ENCODE measurements at places on chromosomes 12 and 14.

GRCh38 chr12:10505620-10506019 is at the start of gene EIF2S3B:
TSS of gene EIF2S3B (plus strand) at chr12:10505890. CDS start at chr12:10505903, 13 bp downstream.
- DNase-seq = no peak

GRCh38 chr12:4603946-4604345 is 41.9 kb downstream of the DYRK4 start:
- no peak for DNase-seq

DNA sequence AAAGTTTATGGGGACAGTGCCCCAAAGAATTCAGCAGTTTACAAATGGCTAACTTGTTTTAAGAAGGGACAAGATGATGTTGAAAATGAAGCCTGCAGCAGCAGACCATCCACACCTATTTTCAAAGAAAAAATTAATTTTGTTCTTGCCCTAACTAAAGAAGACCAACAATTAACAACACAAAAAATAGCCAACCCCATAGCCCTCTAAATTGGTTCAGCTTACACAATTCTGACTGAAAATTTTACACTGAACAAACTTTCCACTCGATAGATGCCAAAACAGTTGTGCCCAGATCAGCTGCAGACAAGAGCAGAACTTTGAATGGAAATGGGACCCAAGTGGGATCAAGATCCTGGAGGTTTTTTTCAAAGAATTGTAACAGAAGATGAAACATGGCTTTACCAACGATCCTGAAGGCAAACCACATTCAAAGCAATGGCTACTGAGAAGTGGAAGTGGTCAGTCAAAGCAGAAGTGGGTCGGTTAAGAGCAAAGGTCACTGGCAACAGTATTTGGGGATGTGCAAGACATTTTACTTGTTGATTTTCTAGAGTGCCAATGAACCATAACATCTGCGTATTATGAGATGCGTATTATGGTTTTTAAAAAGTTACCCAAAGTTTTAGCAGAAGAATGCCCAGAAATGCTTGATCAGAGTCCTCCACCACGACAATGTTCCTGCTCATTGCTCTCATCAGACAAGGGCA is 30.0 kb downstream of the SLC39A9 start:
- DNase-seq = no peak

GRCh38 chr12:3559601-3560294 is 68.7 kb downstream of the PRMT8 start:
- DNase-seq = no peak

DNA sequence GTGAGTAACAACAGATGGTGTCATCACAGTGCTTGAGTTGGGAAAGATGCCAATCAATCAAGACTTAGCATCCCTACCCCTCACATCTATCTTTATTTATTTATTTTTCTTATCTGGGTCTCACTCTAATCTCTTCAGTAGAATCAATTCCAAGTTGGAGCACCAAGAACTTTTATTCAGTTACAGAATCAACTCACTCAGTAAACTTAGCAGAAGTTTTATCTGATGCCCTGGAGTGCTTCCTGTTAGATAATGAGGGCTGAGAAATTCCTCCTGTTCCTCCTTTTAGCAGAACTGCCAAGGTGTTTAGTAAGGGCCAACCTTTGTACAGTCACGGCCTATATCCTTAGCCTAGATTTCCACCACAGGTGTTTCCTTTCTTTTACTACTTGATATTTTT is 11.3 kb upstream of the SLC5A8 start:
- no peak for DNase-seq

GRCh38 chr12:121575952-121576625 is 4.7 kb downstream of the KDM2B start:
- DNase-seq = peak; percentile 78

DNA sequence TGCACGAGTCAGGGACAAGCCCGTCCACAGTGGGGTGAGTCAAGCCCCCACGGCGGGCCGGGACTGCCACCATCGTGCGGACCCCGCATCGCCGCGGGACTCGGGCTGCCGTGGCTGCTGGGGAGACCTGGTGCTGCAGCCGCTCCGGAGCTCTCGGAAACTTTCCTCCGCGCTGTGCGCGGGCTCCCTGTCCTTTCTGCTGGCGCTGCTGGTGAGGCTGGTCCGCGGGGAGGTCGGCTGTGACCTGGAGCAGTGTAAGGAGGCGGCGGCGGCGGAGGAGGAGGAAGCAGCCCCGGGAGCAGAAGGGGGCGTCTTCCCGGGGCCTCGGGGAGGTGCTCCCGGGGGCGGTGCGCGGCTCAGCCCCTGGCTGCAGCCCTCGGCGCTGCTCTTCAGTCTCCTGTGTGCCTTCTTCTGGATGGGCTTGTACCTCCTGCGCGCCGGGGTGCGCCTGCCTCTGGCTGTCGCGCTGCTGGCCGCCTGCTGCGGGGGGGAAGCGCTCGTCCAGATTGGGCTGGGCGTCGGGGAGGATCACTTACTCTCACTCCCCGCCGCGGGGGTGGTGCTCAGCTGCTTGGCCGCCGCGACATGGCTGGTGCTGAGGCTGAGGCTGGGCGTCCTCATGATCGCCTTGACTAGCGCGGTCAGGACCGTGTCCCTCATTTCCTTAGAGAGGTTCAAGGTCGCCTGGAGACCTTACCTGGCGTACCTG is 1.1 kb downstream of the PDE3A start:
- peak; percentile 75 for DNase-seq

- DNase-seq = no peak
Measured at GRCh38 chr12:100020370-100020769, 35.6 kb upstream of the ANKS1B start.

- peak; percentile 72 for DNase-seq
Measured at GRCh38 chr12:96263449-96263902, 69.3 kb downstream of the ELK3 start.

GRCh38 chr14:68527329-68527851 is 265.5 kb downstream of the ZFP36L1 start:
- no peak for DNase-seq

- DNase-seq = no peak
Measured at GRCh38 chr14:86310611-86311010, 780.7 kb downstream of the FLRT2 start.

DNA sequence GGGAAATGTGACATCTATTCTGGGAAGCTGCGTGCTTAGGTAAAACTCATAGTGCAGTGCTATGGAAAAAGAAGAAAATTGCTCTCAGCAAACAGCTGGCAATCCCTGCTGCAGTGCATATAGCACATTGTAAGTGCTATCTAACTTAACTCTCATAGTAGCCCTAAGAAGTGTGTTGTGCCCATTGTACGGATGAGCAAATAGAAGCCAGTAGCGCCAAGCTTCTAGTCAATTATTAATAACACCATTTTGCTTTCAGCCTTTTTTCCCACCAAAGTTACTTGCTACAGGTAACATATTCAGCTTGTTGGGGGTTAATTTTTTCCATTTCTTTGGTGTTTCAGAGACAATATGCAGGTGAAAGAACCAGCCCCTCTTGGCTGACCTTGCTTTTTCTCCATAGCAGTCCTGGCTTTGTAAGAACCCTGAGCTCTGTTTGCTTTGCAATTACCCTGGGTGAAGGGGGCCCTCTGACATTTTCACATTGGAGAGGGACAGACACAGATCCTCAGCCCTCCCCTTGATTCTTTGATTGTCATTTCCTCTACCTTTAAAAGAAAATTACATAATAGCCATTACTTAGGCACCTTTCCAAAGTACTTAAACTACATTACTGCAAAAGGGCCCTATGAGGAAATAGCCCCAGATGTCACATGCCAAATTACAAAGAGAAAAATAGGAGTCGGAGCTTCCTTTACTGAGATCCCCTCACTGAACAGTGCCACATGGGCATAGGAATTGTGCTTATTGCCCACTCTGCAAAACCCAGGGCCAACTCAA is 576.2 kb upstream of the TBX3 start:
- peak; percentile 76 for DNase-seq

GRCh38 chr12:40031965-40032364 is 73.9 kb downstream of the SLC2A13 start:
- no peak for DNase-seq

GRCh38 chr14:58740379-58740935 is 102.7 kb downstream of the DACT1 start:
- DNase-seq = peak; percentile 43

GRCh38 chr14:67853715-67854114 is 34.1 kb downstream of the RAD51B start:
- no peak for DNase-seq

DNA sequence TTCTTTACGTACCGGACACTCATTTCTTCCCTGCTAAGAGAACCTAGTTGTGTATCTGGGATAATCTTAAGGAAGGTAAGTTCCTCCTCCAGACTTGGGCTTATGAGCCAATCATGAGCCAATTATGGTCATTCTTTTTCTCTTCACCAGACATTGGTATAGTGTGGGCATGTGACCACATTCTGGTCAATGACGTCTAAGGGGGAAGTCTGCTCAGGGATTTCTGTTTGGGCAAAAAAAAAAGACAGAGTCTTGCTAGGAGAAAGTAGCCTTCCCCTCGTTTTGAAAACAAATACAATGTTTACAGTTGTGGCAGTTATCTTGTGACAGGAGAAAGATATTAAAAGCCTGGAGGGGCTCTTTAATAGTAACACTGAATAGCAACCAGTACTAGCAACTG is 20.1 kb upstream of the PLXNC1 start:
- no peak for DNase-seq

DNA sequence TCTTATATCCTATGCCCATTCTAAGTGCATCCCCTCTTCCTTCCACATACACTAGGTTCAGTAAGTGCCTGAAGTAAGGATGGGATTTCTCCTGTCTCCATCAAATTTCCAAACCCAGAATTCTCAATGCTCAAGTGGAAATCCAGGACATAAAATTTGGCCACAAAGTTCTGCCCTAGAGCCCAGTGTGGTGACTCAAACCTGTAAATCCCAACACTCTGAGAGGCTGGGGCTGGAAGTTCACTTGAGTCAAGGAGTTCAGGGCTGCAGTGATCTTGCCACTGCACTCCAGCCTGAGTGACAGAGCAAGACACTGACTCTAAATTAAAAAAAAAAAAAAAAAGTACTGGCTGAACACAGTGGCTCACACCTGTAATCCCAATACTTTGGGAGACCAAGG is 4.5 kb upstream of the ARF3 start:
- DNase-seq = no peak

DNA sequence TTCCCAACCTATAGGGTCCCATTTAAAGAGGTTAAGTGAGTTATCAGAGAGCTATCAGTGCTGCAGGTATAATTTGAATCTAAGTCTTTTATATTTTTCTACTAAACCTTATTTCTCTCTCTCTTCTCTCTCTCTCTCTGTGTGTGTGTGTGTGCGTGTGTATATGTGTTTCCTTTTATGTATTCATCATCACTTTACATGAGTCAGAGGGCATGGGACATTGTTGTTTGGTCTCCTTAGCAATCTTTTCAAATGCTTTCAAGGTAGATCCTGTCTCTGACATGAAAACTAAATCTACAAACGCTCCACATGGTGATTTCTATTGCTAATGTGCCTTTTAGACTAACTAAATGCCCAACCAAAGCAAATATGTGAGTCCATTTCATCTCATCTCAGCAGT is 459.7 kb downstream of the BTG1 start:
- no peak for DNase-seq

- no peak for DNase-seq
Measured at GRCh38 chr12:131867471-131867870, 27.0 kb upstream of the ULK1 start.

GRCh38 chr12:114684870-114685273 is 897 bp upstream of the TBX3 start:
- no peak for DNase-seq
